ENCODE measurements at places on chromosomes 7 and 10. TPM values are rescaled to one million over a fixed set of nuclear protein-coding genes. Genes with fewer than 3 reads are reported as not detected.

CLRN3 gene
- total RNA-seq, result not detected

MMD2 gene
- total RNA-seq, result not detected

ARHGEF35 gene
- 11.5 TPM for total RNA-seq

DKK1 gene
- 3.7 TPM for total RNA-seq

ING3 gene
- 17.9 TPM for total RNA-seq

ACTL6B gene
- total RNA-seq, result not detected

ZNF716 gene
- total RNA-seq, result not detected

GIMAP1 gene
- 13.0 TPM for total RNA-seq

INA gene
- not detected for total RNA-seq

SLC25A28 gene
- 47.4 TPM for total RNA-seq

C10orf120 gene
- not detected for total RNA-seq

WNT16 gene
- not detected for total RNA-seq

Data from upper lobe of right lung (tissue), 1 donor.